Smooth muscle cell of the umbilical artery (primary cell): ENCODE measurements at places on chromosomes 4 and X. TPM values are rescaled to one million over a fixed set of nuclear protein-coding genes. Genes with fewer than 3 reads are reported as not detected.

SHROOM2 gene
- 3.0 and 4.5 TPM in 2 replicates for total RNA-seq

PLK4 gene
- total RNA-seq = 1.5 and 11.0 TPM in 2 replicates

TENM3 gene
- 28.5 and 44.3 TPM in 2 replicates for total RNA-seq

NOP14 gene
- total RNA-seq = 22.0 and 34.8 TPM in 2 replicates

RPS6KA6 gene
- total RNA-seq = 3.3 and 5.7 TPM in 2 replicates

NAA11 gene
- total RNA-seq = not detected in 2 replicates

RASL11B gene
- total RNA-seq = 0.23 and 1.5 TPM in 2 replicates
